ENCODE measurements at places on chromosomes 16 and 17.

DNA sequence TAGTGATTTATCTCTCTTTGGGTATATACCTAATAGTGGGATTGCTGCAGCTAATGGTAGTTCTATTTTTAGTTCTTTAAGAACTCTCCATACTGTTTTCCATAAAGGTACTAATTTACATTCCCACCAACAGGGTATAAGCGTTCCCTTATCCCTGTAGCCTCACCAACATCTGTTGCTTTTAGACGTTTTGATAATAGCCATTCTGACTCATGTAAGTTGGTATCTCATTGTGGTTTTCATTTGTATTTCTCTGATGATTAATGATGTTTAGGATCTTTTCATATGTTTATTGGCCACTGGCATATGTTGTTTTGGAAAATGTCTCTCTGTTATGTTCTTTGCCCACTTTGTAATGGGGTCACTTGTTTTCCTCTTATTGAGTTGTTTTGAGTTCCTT lies 88.5 kb upstream of the ZNF267 start:
- DNase-seq = no peak

GRCh38 chr16:57165483-57165882 lies 20.4 kb downstream of the PSME3IP1 start:
- no peak for DNase-seq

GRCh38 chr16:29943846-29944799 lies 17.8 kb upstream of the TMEM219 start:
- no peak for DNase-seq

GRCh38 chr17:43584666-43585102 lies 38.5 kb upstream of the ETV4 start:
- DNase-seq = no peak

DNA sequence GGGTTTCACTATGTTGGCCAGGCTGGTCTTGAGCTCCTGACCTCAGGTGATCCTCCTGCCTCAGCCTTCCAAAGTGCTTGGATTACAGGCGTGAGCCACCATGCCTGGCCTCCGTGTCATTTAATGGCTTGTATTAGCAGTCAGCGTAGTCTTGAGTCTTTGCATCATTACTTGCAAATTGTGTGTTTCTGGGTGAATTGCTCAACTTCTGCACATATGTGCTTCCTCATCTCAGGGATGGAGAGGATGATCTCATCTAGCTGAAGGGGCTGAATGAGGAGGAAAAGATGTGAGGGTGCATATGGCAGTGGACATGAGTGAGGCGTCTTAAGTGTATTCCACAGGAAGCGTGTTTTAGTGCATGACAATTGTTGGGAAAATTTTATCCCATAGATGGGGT lies 155.8 kb downstream of the SNX29 start:
- no peak for DNase-seq

GRCh38 chr17:81455387-81455786 lies 57.2 kb downstream of the ACTG1 start:
- DNase-seq = no peak

- no peak for DNase-seq
Observed at GRCh38 chr16:58409316-58409973, 17.2 kb downstream of the GINS3 start.

- DNase-seq = no peak
Observed at GRCh38 chr17:54749157-54749556, 151.5 kb upstream of the TOM1L1 start.

DNA sequence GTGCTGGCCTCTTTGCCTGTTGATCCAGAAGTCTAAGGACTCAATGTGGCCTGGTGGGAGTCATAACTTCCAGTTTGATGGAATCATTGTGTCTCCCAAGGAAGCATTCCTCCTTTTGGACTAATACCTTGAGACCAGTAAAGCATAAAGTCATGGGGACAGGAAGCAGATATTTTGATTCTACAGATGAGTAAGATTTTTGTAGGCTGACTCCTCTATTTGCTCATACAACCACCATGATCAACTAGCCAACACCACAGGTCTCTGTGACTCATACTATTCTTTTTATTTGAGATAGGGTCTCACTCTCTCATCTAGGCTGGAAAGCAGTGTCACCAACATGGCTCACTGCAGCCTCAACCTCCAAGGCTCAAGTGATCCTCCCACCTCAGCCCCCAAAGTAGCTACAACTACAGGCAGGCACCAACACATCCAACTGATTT lies 6.2 kb downstream of the MT2A start:
- no peak for DNase-seq

GRCh38 chr17:75777296-75777922 lies 7.2 kb upstream of the UNK start:
- DNase-seq = no peak

- no peak for DNase-seq
Observed at GRCh38 chr17:28497931-28498330, 8.2 kb upstream of the FOXN1 start.

GRCh38 chr16:89375686-89376085 lies 114.7 kb downstream of the ANKRD11 start:
- DNase-seq = no peak

DNA sequence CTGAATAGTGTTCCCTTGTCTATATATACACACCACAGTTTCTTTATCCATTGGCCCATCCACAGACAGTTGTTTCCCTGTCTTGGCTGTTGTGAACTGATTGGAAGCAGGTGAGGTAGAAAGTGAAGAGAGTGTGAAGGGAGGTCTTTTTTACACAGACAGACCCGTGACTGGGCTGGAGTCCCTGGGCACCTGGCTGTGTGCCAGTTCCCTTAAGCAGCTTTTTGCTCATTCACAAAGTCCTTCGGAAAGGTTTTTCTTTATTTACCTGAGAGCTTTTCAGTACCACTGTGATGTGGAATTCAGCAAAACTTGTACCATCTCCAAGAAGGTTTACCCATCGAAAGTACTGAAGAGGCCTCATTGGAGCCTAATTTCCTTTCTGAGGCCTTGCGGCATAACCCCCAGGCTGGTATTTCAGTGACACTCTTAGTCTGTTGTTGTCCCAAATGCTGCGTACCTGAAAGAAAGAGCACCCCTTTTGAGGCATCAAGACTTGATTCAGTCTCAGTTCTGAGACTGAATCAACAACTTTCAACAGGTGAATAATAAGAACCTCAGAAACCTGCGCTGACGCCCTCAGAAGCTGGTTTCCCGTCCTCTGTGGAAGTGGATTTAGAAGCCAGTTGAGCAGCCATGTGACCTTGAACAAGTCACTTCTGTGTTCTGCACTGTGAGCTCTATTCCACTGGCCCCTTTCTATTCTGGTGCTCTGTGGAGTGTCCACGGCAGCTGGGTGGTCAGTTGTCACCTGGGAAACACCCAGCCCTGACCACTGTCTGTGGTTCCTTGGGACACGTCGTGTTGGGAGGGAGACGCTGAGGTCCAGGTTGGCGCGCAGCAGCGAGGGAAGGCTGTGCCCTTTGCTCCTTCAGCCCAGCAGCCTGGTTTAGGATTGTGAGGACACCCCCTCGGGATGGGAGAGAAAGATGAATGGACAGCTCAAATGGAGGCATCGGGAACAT lies 53.9 kb upstream of the CRISPLD2 start:
- no peak for DNase-seq

DNA sequence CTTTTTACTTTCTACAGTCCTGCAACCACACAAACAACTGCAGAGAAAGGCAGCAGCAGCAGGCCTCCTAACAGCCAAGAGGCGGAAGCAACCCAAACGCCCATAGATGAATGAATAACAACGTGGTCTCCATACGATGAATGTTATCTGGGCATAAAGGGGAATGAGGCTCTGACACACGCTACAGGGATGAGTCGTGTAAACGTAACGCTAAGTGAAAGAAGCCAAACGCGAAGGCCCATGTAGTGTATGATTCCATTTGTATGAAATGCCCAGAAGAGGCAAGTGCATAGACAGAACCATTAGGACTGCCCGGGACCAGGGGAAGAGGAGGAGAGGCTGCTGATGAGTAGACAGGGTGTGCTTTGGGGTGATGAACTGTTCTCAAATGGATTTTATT lies 94.8 kb upstream of the DNAH17 start:
- DNase-seq = no peak
